ENCODE measurements at places on chromosomes 1 and 21. TPM values are rescaled to one million over a fixed set of nuclear protein-coding genes. Genes with fewer than 3 reads are reported as not detected.

- DNase-seq, result no peak
- H3K4me1 ChIP-seq, result no peaks in the 10 kb centered on the region
- H3K4me3 ChIP-seq, result no peak overlapping the region
- peaks cover 4% of the 10 kb centered on the region for H3K27me3 ChIP-seq
Measured at GRCh38 chr1:181630838-181631237, 147.5 kb downstream of the CACNA1E start.

GRCh38 chr21:30101967-30102366 lies 64.6 kb downstream of the CLDN17 start:
- H3K4me3 ChIP-seq, result no peak overlapping the region
- no peaks in the 10 kb centered on the region for H3K27me3 ChIP-seq
- H3K4me1 ChIP-seq, result no peaks in the 10 kb centered on the region
- no peaks in the 10 kb centered on the region for H3K36me3 ChIP-seq
- H3K27ac ChIP-seq, result no peak overlapping the region

- H3K4me3 ChIP-seq, result no peak overlapping the region
- no peaks in the 10 kb centered on the region for H3K36me3 ChIP-seq
- H3K27me3 ChIP-seq, result no peaks in the 10 kb centered on the region
- DNase-seq, result no peak
Measured at GRCh38 chr1:74681001-74681400, 7.4 kb upstream of the ERICH3 start.

DNA sequence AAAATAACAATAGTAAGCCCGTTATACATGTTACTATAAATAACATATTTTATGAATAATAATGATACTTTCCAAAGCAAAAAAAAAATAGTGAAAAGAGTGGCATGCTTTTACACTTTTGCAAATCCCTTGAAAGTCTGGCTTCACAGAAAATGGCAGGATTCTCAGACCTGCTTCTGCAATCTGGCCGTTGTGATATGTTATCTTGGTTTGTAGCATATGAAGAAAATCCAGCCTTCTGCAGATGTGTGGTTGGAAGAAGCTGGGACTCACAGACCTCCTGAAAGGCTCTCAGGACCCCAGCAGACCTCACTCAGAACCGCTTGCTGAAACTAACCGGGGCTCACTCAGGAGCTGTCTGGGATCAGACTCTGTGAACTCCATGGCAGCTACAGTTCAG lies 256.0 kb upstream of the TMEM51 start:
- DNase-seq, result no peak
- H3K27ac ChIP-seq, result no peak overlapping the region
- H3K4me1 ChIP-seq, result no peaks in the 10 kb centered on the region
- H3K4me3 ChIP-seq, result no peak overlapping the region
- H3K27me3 ChIP-seq, result peaks cover 3% of the 10 kb centered on the region

GRCh38 chr1:37042506-37042905 lies 8.2 kb upstream of the GRIK3 start:
- peaks cover 3% of the 10 kb centered on the region for H3K4me1 ChIP-seq
- no peak overlapping the region for H3K27ac ChIP-seq
- H3K27me3 ChIP-seq, result peaks cover 9% of the 10 kb centered on the region

DNA sequence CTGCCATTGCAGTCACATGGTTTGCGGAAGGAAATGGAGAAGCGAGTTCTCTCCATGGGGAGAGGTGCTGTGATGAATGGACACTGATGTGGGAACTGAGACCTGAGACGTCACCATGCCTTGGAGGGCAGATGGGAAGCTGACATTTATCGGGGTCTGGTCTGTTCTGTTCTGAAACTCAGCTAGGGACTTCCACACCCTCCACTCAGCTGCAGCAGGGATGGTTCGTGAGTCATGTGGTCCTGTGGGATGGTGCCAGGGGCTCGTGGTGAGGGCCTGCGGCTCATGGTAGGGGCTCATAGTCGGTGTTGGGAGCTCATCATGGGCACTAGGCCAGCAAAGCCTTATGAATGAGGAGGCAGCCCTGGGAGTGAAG lies 6.1 kb downstream of the GPR137B start:
- no peak for DNase-seq

- peaks cover 4% of the 10 kb centered on the region for H3K4me1 ChIP-seq
- no peak overlapping the region for H3K4me3 ChIP-seq
- no peak for DNase-seq
- no peaks in the 10 kb centered on the region for H3K27me3 ChIP-seq
- H3K27ac ChIP-seq, result no peak overlapping the region
- peaks cover 26% of the 10 kb centered on the region for H3K36me3 ChIP-seq
Measured at GRCh38 chr1:243301059-243301458, 45.2 kb downstream of the SDCCAG8 start.

- H3K27ac ChIP-seq, result no peak overlapping the region
- no peaks in the 10 kb centered on the region for H3K4me1 ChIP-seq
- no peaks in the 10 kb centered on the region for H3K36me3 ChIP-seq
- H3K4me3 ChIP-seq, result no peak overlapping the region
- no peaks in the 10 kb centered on the region for H3K27me3 ChIP-seq
Measured at GRCh38 chr1:208855403-208855802, 611.2 kb upstream of the PLXNA2 start.

DNA sequence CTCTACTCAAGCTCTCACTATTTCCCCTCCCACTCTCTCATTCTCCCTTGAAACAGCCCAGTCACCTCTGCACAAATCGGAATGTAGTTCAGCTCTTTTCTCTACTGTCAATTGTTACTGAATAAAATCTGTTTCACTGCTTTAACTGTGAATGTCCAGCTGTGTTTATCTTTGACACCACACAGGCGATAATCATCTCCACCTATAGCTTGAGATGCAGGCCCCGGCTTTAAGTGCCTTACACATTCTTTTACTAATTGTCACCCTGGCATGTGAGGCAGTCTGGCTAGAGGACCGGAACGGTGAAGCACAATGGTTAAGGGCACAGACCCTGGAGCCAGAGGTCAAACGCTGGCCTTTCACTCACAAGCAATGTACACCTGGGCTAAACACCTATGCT lies 122.8 kb upstream of the C8B start:
- no peak for DNase-seq
- H3K27me3 ChIP-seq, result peaks cover 3% of the 10 kb centered on the region
- H3K36me3 ChIP-seq, result no peaks in the 10 kb centered on the region
- no peak overlapping the region for H3K4me3 ChIP-seq
- H3K4me1 ChIP-seq, result no peaks in the 10 kb centered on the region

- H3K4me1 ChIP-seq, result peaks cover 4% of the 10 kb centered on the region
- peaks cover 6% of the 10 kb centered on the region for H3K27me3 ChIP-seq
- no peak overlapping the region for H3K4me3 ChIP-seq
- no peak for DNase-seq
Measured at GRCh38 chr1:25193229-25193628, 39.1 kb downstream of the SYF2 start.

- no peak for DNase-seq
- H3K27me3 ChIP-seq, result no peaks in the 10 kb centered on the region
- no peak overlapping the region for H3K4me3 ChIP-seq
- H3K36me3 ChIP-seq, result no peaks in the 10 kb centered on the region
- no peaks in the 10 kb centered on the region for H3K4me1 ChIP-seq
Measured at GRCh38 chr21:21230672-21231071, 232.5 kb downstream of the NCAM2 start.

- H3K4me1 ChIP-seq, result peaks cover 1% of the 10 kb centered on the region
- no peak overlapping the region for H3K4me3 ChIP-seq
- no peak overlapping the region for H3K27ac ChIP-seq
Measured at GRCh38 chr1:67441183-67441582, 11.0 kb upstream of the SERBP1 start.

DNA sequence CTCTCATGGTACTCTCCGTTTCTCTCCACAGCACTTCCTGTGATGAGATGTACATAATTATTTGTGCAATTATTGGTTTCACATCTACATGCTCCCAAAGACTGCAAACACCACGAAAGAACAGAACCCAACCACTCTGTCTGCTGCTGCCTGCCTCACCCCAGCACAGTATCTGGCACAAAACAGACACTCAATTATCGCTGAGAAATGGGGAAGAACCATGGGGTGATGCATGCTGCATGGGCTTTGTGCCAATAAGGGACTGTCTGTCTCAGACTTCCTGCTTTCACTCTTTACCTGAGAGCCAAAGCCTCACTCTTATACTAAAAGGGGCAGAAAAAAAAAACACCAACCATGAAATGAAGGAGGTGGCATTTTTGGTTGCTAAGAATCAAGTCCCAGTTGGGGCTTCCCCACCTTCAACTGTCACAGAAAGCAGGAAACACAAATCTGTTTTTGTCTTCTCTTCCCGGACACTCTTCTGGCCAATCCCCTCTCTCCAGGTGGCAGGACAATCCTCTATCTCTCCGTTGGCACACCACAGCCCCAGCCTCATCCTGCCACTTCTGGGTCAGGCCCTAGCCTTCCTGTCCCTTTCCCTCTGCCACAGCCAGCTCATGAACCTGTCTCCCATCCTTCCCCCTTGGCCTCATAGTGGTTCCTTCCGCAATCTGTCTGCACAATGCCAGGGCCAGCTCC lies 82.0 kb downstream of the TGFBR3 start:
- peaks cover 8% of the 10 kb centered on the region for H3K27me3 ChIP-seq
- DNase-seq, result no peak
- peaks cover 15% of the 10 kb centered on the region for H3K36me3 ChIP-seq
- peaks cover 43% of the 10 kb centered on the region for H3K4me1 ChIP-seq

- no peak overlapping the region for H3K27ac ChIP-seq
- DNase-seq, result no peak
- H3K4me1 ChIP-seq, result peaks cover 8% of the 10 kb centered on the region
- peaks cover 3% of the 10 kb centered on the region for H3K27me3 ChIP-seq
- H3K36me3 ChIP-seq, result no peaks in the 10 kb centered on the region
- no peak overlapping the region for H3K4me3 ChIP-seq
Measured at GRCh38 chr1:28170001-28170596, 6.4 kb downstream of the PTAFR start.

- peaks cover 36% of the 10 kb centered on the region for H3K4me1 ChIP-seq
- peaks cover 22% of the 10 kb centered on the region for H3K36me3 ChIP-seq
- H3K4me3 ChIP-seq, result peak overlapping the region; percentile 98
- no peak for DNase-seq
- H3K27me3 ChIP-seq, result peaks cover 4% of the 10 kb centered on the region
Measured at GRCh38 chr1:151062741-151063371, 2.7 kb downstream of the MLLT11 start.

GRCh38 chr1:245263529-245264095 lies 108.8 kb downstream of the KIF26B start:
- no peak overlapping the region for H3K27ac ChIP-seq
- peaks cover 17% of the 10 kb centered on the region for H3K4me1 ChIP-seq
- no peak for DNase-seq
- no peaks in the 10 kb centered on the region for H3K36me3 ChIP-seq
- peaks cover 1% of the 10 kb centered on the region for H3K27me3 ChIP-seq

- H3K4me1 ChIP-seq, result no peaks in the 10 kb centered on the region
- H3K4me3 ChIP-seq, result no peak overlapping the region
Measured at GRCh38 chr1:64421377-64421776, 48.6 kb upstream of the CACHD1 start.

- H3K4me1 ChIP-seq, result peaks cover 3% of the 10 kb centered on the region
- no peak overlapping the region for H3K4me3 ChIP-seq
- H3K27ac ChIP-seq, result no peak overlapping the region
- DNase-seq, result no peak
Measured at GRCh38 chr1:158161446-158161845, 19.2 kb upstream of the CD1D start.

DNA sequence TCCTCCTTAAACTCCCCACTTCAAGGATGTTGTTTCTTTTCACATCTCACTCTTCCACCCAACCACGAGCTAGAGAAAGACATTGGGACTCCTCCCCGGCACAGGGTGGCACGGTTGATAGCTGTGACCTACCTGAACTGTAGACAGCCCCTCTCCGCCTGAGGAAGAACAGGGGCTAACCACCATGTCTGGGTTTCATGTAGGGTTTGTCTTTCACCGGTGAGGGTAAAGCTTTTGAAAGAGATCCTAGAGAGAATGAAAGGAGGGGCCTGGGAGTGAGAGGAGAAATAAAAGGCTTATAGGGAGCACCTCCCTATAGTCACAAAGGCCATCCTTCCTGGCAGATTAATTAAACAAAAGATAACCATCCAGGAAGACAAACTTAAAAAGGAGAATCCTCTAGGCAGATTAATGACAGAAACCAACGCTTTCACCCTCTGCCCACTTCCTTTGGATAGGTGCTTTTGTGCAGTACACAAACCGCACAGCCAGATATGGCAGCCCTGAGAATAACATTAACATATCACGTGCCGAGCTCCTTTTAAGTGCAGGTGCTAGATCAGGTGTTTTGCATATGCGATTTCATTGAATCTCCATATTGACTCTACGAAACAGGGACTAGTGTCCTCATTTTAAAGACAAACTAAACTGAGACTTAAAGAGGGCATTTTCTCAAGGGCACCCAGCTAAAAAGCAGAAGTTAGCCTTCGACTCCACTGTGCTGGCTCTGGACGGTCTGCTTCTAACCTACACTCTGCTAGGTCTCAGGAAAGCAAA lies 178.1 kb upstream of the RUNX1 start:
- H3K36me3 ChIP-seq, result no peaks in the 10 kb centered on the region
- H3K4me3 ChIP-seq, result no peak overlapping the region
- no peak for DNase-seq
- no peaks in the 10 kb centered on the region for H3K27me3 ChIP-seq
- H3K4me1 ChIP-seq, result peaks cover 18% of the 10 kb centered on the region

GRCh38 chr1:10835822-10836421 lies 39.5 kb upstream of the CASZ1 start:
- no peaks in the 10 kb centered on the region for H3K36me3 ChIP-seq
- no peak overlapping the region for H3K27ac ChIP-seq
- peaks cover 5% of the 10 kb centered on the region for H3K4me1 ChIP-seq
- DNase-seq, result peak; percentile 83
- H3K27me3 ChIP-seq, result peaks cover 5% of the 10 kb centered on the region
- no peak overlapping the region for H3K4me3 ChIP-seq

GRCh38 chr1:18583326-18583941 lies 47.2 kb upstream of the PAX7 start:
- peaks cover 1% of the 10 kb centered on the region for H3K27me3 ChIP-seq
- DNase-seq, result no peak

GRCh38 chr1:157034137-157034800 lies 11.3 kb downstream of the ARHGEF11 start:
- peaks cover 13% of the 10 kb centered on the region for H3K36me3 ChIP-seq
- no peak overlapping the region for H3K27ac ChIP-seq
- no peak for DNase-seq
- no peak overlapping the region for H3K4me3 ChIP-seq

The OR10Z1 gene
- not detected for total RNA-seq

The SLC44A5 gene
- total RNA-seq, result 3.4 TPM

The CRYAA gene
- total RNA-seq, result not detected

The HJV gene
- not detected for total RNA-seq

The TSTD1 gene
- 14.2 TPM for total RNA-seq

The LCE1C gene
- total RNA-seq, result not detected

The AADACL3 gene
- not detected for total RNA-seq

The LCE3E gene
- total RNA-seq, result not detected

The ATAD3C gene
- 2.9 TPM for total RNA-seq

The TMEM240 gene
- total RNA-seq, result 6.6 TPM

The CRP gene
- not detected for total RNA-seq

The FOXD3 gene
- total RNA-seq, result 0.26 TPM

The SPATA46 gene
- total RNA-seq, result not detected

The SYPL2 gene
- total RNA-seq, result not detected

The WDR64 gene
- total RNA-seq, result 0.80 TPM

The DISC1 gene
- 82.5 TPM for total RNA-seq

The ARHGEF16 gene
- 1.7 TPM for total RNA-seq

The MSH4 gene
- 0.44 TPM for total RNA-seq

The MATN1 gene
- total RNA-seq, result 1.7 TPM

All from endothelial cell (in vitro differentiated cells).